Activated CD8-positive, alpha-beta memory T cell treated with anti-CD3 and anti-CD28 coated beads, Interleukin-2, amount 50 U/mL, for 48 hours (primary cell): ENCODE measurements at places on chromosomes 3 and 15.

GRCh38 chr3:17115186-17115585 is 230.4 kb downstream of the PLCL2 start:
- no peak for DNase-seq

DNA sequence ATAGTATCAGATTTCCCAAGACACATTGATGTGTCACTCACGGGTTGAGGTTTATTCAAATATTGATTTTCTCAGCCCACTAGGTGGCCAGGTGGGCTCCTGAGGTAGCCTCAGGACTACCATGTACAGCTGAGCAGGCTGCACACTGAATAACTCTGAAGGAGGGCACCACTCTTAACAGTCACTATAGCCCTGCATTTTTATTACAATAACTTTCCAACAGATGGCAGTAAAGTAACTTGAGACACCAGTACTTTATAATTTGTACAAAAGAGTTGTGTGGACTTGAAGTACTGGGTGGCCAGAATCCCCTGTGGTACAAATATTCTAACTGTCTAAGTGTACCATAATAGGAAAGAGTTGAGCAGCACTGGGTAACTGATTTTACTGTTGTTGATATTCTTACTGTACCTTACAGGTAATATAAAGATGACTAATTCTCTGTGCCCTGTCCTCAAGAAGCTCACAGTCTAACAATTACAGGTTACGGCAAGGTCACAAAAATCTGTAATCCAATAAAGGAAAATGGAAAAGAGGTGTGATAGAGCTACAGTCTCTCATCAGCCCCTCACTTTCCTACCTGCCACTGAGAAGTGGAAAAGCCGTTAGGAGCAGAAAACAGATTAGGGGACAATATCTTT is 76.0 kb downstream of the ETFA start:
- no peak for DNase-seq

DNA sequence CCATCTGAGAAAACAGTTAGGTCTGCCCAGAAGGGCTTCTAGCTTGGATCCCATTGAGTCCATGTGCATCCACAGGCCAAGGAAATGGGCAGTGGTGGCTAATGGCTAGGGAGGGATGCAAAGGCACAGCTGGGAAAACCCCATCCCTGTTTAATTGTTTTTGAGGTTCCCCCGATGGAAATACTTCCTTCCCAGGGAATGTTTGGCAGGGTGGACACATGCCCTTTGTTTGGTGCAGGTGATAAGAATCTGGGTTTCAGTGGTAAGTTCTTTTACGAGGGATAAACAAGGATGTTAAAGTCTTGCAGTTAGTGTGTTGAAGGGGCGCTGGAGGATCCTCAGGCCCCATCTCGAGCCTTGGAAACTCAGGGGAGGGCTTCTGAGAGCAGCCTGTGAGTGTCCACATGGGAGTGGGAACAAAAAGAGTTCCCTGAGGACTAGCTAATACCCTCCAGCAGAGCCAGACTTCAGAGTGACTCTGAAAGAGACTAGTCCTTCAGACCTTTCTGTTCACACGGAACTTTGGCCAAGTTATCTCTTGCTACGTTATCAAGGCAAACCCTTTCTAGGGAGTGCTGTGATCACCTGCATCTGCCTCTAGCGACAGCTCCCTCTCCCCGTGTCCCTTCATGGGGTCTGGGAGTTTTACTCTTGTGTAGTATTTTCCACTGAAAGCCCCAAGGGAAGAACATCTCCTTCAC is 17.4 kb downstream of the PTPRG start:
- no peak for DNase-seq

- DNase-seq = no peak
Measured at GRCh38 chr15:17026633-17027032, 3515.0 kb downstream of the GOLGA6L6 start.

- no peak for DNase-seq
Measured at GRCh38 chr3:13577181-13578121, 28.5 kb downstream of the FBLN2 start.
